ENCODE measurements at places on chromosomes 4 and X. TPM values are rescaled to one million over a fixed set of nuclear protein-coding genes. Genes with fewer than 3 reads are reported as not detected.

DNA sequence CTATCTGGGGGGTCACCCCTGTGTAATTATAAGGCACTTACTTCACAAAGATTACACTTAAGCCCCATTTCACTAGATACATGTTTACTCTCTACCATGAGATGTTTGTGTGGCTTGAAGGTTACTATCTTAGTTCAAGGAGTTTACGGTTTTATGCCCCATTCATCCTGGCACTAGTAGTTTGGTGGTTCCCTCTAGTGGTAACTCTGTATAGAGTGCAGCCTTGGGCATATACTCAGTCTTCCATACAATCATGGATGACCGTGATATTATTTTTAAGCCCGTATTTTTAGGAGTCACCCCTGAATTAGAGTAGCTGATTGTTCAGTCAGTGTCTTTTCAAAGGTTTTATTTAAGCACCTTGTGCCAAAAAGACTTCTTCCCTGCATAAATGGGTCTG, 109.9 kb upstream of the FAM47C start:
- DNase-seq, result no peak
- H3K4me3 ChIP-seq, result no peak overlapping the region
- H3K27ac ChIP-seq, result no peak overlapping the region
- no peaks in the 10 kb centered on the region for H3K36me3 ChIP-seq
- H3K27me3 ChIP-seq, result no peaks in the 10 kb centered on the region
- H3K4me1 ChIP-seq, result no peaks in the 10 kb centered on the region

DNA sequence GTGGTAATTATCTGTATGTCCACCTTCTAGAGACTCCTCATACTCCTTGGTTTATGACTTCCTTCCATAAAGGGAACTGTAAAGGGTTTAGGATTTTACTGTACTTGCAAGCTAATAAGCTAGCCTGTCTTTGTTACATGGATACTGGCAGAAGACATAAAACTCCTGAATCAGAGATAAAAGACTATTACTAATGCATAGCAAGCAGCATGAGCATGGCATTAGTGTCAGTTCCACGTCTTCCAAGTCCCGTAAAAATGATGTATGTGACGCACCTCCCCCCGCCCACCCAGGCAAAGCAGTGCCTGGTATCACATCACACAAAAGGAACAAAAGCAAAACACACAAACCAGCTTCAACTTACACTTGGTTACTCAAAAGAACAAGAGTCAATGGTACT, 71.0 kb downstream of the SLC10A6 start:
- no peak for DNase-seq
- H3K4me1 ChIP-seq, result no peaks in the 10 kb centered on the region
- H3K36me3 ChIP-seq, result no peaks in the 10 kb centered on the region

- H3K27ac ChIP-seq, result no peak overlapping the region
- DNase-seq, result no peak
- no peaks in the 10 kb centered on the region for H3K27me3 ChIP-seq
- H3K36me3 ChIP-seq, result no peaks in the 10 kb centered on the region
These were observed 131.2 kb downstream of the FRMPD4 start for GRCh38 chrX:12269484-12269883.

GRCh38 chrX:124127496-124127895, 166.0 kb downstream of the STAG2 start:
- no peaks in the 10 kb centered on the region for H3K27me3 ChIP-seq
- H3K4me3 ChIP-seq, result no peak overlapping the region
- H3K27ac ChIP-seq, result no peak overlapping the region

DNA sequence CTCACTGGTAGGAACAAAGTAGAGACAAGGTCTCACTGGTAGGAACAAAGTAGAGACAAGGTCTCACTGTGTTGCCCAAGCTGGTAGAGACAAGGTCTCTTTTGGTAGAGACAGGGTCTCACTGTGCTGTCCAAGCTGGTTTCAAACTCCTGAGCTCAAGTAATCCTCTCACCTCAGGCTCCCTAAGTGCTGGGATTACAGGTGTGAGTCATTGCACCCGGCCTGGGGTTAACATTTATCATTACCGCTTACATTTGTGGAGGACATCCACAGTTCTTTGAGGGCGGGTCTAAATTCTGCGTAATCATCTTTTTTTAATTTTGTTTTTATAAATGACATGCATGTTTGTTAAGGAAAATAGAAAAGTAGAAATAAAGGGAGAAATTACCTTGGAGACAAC, 12.0 kb downstream of the RAB33B start:
- no peaks in the 10 kb centered on the region for H3K27me3 ChIP-seq
- no peak for DNase-seq

GRCh38 chr4:18297684-18298083, 276.1 kb upstream of the LCORL start:
- no peak for DNase-seq
- H3K27me3 ChIP-seq, result no peaks in the 10 kb centered on the region
- H3K4me3 ChIP-seq, result no peak overlapping the region
- H3K4me1 ChIP-seq, result no peaks in the 10 kb centered on the region
- H3K36me3 ChIP-seq, result no peaks in the 10 kb centered on the region

DNA sequence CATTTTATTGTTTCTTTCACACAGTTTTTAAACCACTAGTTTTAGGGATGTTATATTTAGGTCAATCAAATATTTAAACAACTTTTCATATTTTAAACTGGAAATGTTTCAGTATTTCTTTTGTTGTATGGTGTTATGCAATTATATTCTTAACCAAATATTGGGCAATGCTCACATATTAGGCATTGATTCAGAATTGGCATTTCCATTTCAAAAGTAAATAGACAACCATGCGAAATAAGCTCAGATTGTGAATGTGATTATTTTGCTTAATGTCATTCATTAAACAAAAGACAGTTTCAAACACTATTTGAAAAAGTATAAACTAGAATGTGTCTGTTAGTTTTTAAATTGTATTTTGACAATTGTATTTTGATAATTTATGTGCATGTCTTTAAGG, 36.9 kb downstream of the ARAP2 start:
- H3K4me3 ChIP-seq, result no peak overlapping the region
- H3K27me3 ChIP-seq, result no peaks in the 10 kb centered on the region
- peaks cover 45% of the 10 kb centered on the region for H3K4me1 ChIP-seq
- peaks cover 74% of the 10 kb centered on the region for H3K36me3 ChIP-seq
- no peak for DNase-seq
- no peak overlapping the region for H3K27ac ChIP-seq

GRCh38 chr4:137609718-137610430, 77.6 kb upstream of the PCDH18 start:
- H3K27me3 ChIP-seq, result no peaks in the 10 kb centered on the region
- no peaks in the 10 kb centered on the region for H3K4me1 ChIP-seq
- H3K4me3 ChIP-seq, result no peak overlapping the region
- no peaks in the 10 kb centered on the region for H3K36me3 ChIP-seq
- no peak for DNase-seq
- no peak overlapping the region for H3K27ac ChIP-seq

GRCh38 chrX:45517090-45517973, 316.7 kb upstream of the DIPK2B start:
- H3K4me3 ChIP-seq, result no peak overlapping the region
- H3K4me1 ChIP-seq, result peaks cover 8% of the 10 kb centered on the region
- no peak overlapping the region for H3K27ac ChIP-seq
- no peaks in the 10 kb centered on the region for H3K36me3 ChIP-seq
- H3K27me3 ChIP-seq, result no peaks in the 10 kb centered on the region

DNA sequence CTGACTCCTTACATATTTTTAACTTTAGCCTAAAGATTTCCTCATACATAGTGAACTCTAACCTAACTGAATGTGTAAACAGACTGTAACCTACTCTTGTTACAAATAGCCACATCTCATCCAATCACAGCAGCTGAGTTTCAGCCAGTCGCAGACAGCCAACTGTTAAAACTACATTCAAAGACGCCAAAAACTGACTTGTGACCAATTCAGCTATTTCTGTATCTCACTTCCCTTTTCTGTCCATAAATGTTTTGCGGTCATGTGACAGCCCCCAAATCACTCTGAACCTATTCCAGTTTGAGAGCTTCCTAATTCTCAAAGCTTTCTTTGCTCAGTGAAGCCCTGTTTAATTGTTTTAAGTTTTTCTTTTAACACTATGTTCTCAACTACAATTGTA, 2731.9 kb downstream of the ARAP2 start:
- H3K4me3 ChIP-seq, result no peak overlapping the region
- no peaks in the 10 kb centered on the region for H3K27me3 ChIP-seq
- H3K36me3 ChIP-seq, result no peaks in the 10 kb centered on the region
- no peak overlapping the region for H3K27ac ChIP-seq
- no peaks in the 10 kb centered on the region for H3K4me1 ChIP-seq
- DNase-seq, result no peak

DNA sequence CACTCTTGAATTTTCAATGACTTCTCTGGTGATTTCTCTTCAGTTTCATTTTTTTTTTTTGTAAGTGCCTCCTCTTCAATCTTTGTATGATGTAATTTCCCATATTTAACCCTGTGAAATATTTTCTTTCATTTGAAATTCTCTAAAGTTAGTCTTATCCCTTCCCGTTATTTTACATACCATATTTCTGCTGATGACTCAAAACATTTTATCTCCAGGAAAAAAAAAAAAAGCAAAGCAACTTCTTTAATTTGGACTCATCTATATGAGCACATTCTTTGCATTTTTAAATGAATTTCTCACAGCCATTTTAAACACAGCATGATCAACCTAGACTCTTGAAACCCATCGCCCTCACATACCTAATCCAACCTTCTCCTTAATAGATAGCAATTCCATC, 1831.4 kb downstream of the ARAP2 start:
- H3K4me1 ChIP-seq, result no peaks in the 10 kb centered on the region
- no peak overlapping the region for H3K4me3 ChIP-seq
- no peaks in the 10 kb centered on the region for H3K27me3 ChIP-seq
- H3K27ac ChIP-seq, result no peak overlapping the region
- no peak for DNase-seq

GRCh38 chrX:20668550-20668949, 401.8 kb upstream of the RPS6KA3 start:
- no peak overlapping the region for H3K27ac ChIP-seq
- peaks cover 2% of the 10 kb centered on the region for H3K27me3 ChIP-seq
- H3K36me3 ChIP-seq, result no peaks in the 10 kb centered on the region
- H3K4me1 ChIP-seq, result no peaks in the 10 kb centered on the region

- no peaks in the 10 kb centered on the region for H3K36me3 ChIP-seq
- no peaks in the 10 kb centered on the region for H3K27me3 ChIP-seq
These were observed 248.9 kb downstream of the TLL1 start for GRCh38 chr4:166121897-166122296.

DNA sequence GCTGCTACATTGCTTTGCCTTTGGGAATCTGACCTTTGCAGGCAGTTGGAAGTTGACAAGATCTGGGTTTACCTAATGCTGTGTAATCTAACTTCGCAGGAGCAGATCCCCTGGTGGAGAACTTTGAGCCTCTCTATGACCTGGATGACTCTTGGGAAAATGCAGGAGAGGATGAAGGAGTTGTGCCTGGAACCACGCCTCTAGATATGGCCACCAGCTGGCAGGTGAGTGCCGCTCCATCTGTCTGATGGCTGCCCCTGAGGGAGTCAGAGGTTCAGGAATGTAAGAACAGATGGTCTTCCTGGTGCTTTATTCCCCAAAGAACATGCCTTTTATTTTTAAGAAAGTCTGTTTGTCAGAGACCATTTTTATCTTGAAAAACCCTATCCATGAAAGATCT, 109.3 kb downstream of the NFKB1 start:
- peaks cover 89% of the 10 kb centered on the region for H3K4me1 ChIP-seq
- H3K36me3 ChIP-seq, result peaks cover 91% of the 10 kb centered on the region
- no peak overlapping the region for H3K4me3 ChIP-seq
- no peaks in the 10 kb centered on the region for H3K27me3 ChIP-seq
- peak overlapping the region; percentile 91 for H3K27ac ChIP-seq

DNA sequence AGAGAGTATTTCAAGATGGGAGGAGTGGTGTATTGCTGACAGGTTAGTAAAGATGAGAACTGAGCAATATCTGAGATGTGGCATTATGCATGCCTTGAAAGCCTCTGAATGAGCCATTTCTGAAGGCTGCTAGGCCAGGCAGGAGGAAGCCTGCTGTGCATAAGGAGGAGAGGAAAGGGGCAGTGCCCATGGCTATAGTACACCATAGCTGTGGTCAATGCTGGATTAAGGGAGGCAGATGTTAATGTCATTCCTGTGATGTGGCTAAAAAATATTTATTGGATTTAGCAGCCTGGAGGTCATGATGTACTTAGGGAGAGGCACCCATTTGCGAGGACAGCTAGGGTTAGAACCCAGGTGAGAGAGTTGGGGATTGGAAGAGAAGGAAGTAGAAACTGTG, 130.0 kb upstream of the LNX1 start:
- no peaks in the 10 kb centered on the region for H3K36me3 ChIP-seq
- DNase-seq, result no peak

GRCh38 chr4:34724491-34724890, 1519.8 kb downstream of the ARAP2 start:
- DNase-seq, result no peak
- H3K4me1 ChIP-seq, result no peaks in the 10 kb centered on the region

DNA sequence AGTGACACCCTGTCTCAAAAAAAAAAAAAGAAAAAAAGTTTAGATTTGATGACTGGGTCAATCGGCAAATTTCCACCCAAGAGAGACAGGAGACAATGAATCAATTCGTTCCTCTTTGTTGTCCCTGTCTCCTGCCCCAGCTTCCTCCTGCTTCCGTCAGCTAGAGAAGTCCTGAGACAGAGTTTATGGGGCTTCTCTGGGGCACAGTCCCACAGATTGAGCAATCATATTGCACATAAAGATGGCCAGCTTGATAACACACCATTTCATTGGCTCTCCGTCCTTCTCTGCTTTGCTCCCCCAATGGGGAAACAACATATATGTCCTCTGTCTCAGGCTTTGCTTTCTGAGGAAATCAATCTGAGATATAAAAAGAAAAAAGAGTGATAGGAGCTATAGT, 78.4 kb upstream of the FUNDC1 start:
- H3K4me1 ChIP-seq, result no peaks in the 10 kb centered on the region
- DNase-seq, result no peak
- no peaks in the 10 kb centered on the region for H3K27me3 ChIP-seq
- no peak overlapping the region for H3K4me3 ChIP-seq
- H3K36me3 ChIP-seq, result no peaks in the 10 kb centered on the region

- no peak overlapping the region for H3K4me3 ChIP-seq
- no peaks in the 10 kb centered on the region for H3K4me1 ChIP-seq
These were observed 638.1 kb upstream of the AGA start for GRCh38 chr4:178080312-178080711.

DNA sequence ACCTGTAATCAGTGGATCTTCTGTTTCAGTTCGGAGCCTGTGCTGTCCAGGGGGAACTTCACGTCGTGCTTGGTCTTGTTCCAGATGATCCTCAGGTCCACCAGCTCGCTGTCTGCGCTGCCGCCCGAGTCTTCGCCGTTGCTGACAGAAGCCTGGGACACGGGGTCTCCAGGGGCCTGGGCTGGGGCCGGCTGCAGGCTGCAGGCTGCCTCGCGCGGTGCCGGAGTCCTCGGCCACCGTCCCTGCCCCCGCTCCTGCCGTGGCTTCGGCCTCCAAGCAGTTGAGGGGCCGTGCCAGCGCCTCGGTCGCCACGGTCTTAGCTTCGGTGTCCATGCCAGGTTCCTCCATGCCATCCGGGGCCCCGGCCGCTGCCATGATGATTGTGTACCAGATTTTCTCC, 37.3 kb upstream of the CCNI start:
- peaks cover 14% of the 10 kb centered on the region for H3K27me3 ChIP-seq
- no peak overlapping the region for H3K27ac ChIP-seq
- no peak for DNase-seq
- H3K4me3 ChIP-seq, result no peak overlapping the region
- no peaks in the 10 kb centered on the region for H3K4me1 ChIP-seq

GRCh38 chrX:110403441-110404238, 45.0 kb downstream of the RTL9 start:
- H3K4me3 ChIP-seq, result no peak overlapping the region
- no peak overlapping the region for H3K27ac ChIP-seq
- no peaks in the 10 kb centered on the region for H3K4me1 ChIP-seq
- no peak for DNase-seq
- H3K27me3 ChIP-seq, result no peaks in the 10 kb centered on the region

The CHRDL1 gene
- total RNA-seq, result not detected

The SSX4 gene
- not detected for total RNA-seq

The AMOT gene
- total RNA-seq, result 0.35 TPM

The EGF gene
- not detected for total RNA-seq

The OFD1 gene
- total RNA-seq, result 47.3 TPM

The MMRN1 gene
- 1.2 TPM for total RNA-seq

The SPACA5 gene
- not detected for total RNA-seq

The CLDN34 gene
- not detected for total RNA-seq
